Inflammatory macrophage treated with lipopolysaccharide for 1 hour (primary cell): ENCODE measurements at places on chromosomes 4 and X.

DNA sequence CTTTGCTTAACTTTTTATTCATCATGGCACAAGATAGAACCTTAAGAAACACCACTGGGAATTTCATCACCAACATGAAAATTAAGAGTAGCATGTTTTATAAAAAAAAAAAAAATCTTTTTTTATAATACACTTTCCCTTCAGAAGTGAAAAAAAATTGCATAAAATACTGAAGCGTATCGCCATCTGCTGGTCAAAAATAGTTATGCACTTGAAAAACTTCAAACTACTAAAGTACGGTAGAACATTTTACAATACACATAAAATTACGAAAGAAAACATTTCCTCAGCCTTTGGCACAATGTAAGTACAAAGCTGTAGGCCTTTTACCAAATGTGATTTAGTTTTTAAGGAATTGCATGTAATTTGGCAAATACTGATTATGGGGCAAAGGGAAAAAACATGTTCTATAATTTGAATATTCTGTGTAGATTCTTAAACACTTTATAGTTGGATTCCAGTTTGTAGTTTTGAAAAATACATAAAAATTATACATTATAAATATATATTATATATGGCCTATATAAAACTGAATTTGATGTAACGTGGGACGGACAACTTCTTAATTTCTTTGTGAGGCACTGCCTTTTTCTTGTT lies 26.5 kb downstream of the HCCS start:
- DNase-seq, result peak; percentile 18

- no peak for DNase-seq
Observed at GRCh38 chrX:24037729-24038128, 10.7 kb upstream of the KLHL15 start.

DNA sequence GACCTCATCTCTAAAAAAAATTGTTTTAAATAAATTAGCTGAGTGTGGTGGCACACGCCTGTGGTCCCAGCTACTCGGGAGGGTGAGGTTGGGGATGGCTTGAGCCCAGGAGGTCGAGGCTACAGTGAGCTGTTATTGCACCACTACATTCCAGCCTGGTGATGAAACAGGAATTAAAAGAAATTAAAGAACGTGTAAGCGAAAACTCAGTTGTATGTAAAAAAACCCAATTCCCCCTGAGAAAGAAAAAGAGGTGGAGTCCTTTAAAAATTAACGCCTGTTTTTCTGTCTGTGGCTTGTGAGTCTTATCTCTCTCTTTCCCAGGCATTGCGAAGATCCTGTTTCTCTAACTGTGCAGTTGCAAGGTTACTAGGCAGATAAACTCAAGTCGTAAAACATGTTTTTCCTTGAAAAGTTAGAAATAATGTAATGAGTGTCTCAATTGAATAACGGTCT lies 22.1 kb downstream of the EPGN start:
- no peak for DNase-seq

GRCh38 chr4:86834901-86835300 lies 14.3 kb downstream of the SLC10A6 start:
- DNase-seq, result no peak

GRCh38 chr4:57048590-57049304 lies 61.4 kb downstream of the IGFBP7 start:
- DNase-seq, result no peak

GRCh38 chr4:52611030-52611555 lies 48.0 kb downstream of the USP46 start:
- no peak for DNase-seq

DNA sequence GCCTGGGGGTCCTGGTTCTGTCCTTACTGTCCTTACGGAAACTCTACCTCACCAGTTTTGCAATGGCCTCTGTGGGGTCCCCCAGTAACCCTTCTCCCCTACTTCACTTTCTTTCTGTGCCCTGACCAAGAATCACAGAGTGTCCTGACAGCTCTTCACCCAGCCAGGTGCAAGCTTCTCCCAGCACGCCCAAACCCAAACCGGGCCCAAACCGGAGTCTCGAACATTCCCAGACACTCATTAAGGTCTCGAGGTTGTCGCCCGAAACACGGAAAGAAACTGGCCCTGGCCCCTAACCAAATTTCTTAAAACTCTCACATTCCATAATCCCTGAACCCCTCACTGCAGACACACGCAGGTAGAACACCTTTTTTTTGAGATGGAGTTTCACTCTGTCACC lies 19.1 kb downstream of the TRIML1 start:
- no peak for DNase-seq

- peak; percentile 45 for DNase-seq
Observed at GRCh38 chr4:103046416-103047290, 27.1 kb upstream of the SLC9B1 start.
